ENCODE measurements at places on chromosomes 1 and 21. TPM values are rescaled to one million over a fixed set of nuclear protein-coding genes. Genes with fewer than 3 reads are reported as not detected.

The ASCL5 gene
- not detected for total RNA-seq

GRCh38 chr1:182927693-182928433 is 25.1 kb downstream of the SHCBP1L start:
- DNase-seq = no peak

- no peak for DNase-seq
Measured at GRCh38 chr21:23045955-23046354, 2047.7 kb downstream of the NCAM2 start.

DNA sequence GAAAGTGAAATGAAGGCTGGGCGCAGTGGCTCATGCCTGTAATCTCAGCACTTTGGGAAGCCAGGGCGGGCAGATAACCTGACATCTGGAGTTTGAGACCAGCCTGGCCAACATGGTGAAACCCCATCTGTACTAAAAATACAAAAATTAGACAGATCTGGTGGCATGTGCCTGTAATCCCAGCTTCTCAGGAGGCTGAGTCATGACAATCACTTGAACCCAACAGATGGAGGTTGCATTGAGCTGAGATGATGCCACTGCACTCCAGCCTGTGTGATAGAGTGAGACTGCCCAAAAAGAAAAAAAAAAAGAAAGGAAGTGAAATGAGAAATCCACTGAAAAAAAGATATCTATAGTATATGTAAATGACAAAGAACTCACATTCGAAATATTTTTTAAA is 439.9 kb downstream of the DISC1 start:
- no peak for DNase-seq

- peak; percentile 73 for DNase-seq
Measured at GRCh38 chr21:42220138-42220701, 1.3 kb downstream of the ABCG1 start.

The BACH1 gene
- 16.0 TPM for total RNA-seq

The DYNLT5 gene
- total RNA-seq = not detected

GRCh38 chr1:67830928-67831830 is 2.1 kb downstream of the GNG12 start:
- no peak for DNase-seq

GRCh38 chr21:41187537-41188025 is 19.6 kb downstream of the BACE2 start:
- no peak for DNase-seq

The ADIPOR1 gene
- total RNA-seq = 124 TPM

DNA sequence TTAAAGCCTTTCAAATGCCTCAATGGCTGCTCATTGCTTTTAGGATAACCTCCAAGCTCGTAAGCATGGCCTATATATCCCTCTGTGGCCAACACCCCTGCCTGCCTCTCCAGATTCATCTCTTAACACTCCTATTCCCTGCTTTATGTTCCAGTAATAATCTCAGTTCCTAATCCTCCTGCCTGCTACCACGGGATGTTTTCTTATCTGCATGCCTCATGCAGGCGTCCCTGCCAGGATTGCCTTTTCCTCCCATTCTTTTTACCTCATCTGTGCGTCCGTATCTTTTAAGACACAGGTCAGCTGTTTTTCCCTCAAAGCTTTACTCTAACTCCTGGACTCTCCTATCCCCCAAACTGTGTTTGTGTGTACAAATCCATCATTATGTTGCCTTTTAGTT is 36.1 kb downstream of the ZBTB40 start:
- no peak for DNase-seq

The SPOCD1 gene
- total RNA-seq = not detected

DNA sequence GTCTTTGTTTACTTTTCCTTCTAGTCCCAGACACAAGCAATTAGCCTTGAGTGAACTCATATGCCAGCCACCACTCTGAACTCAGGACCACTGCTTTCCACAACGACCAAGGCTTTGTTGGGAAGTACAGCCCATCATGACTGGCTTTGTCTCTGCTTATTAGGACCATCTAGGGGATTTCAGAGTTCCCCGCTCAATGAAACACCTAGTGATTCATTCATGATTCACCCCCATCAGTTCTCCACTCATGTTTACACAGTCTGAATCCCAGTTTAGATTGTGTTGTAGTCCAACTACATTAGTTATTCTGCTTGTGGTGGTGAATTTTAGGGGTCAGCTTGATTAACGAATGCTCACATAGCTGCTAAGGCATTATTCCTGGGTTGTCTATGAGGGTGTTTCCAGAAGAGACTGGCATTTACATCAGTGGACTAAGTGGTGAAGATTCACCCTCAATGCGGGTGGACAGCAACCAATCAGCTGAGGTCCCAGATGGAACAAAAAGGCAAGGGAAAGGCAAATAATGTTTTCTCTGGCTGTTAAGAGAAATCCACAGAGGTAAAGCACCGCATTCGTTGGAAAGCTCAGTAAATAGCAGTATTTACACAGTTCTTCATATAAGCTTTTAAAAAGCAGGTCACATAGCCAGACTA is 122.7 kb downstream of the RGS21 start:
- DNase-seq = no peak

- no peak for DNase-seq
Measured at GRCh38 chr1:212141404-212141803, 105.9 kb downstream of the DTL start.

The SH3D21 gene
- total RNA-seq = 1.2 TPM

The GOLT1A gene
- not detected for total RNA-seq

- DNase-seq = no peak
Measured at GRCh38 chr1:181632492-181632891, 149.2 kb downstream of the CACNA1E start.

The C1QTNF12 gene
- not detected for total RNA-seq

The PLA2G4A gene
- 8.2 TPM for total RNA-seq

DNA sequence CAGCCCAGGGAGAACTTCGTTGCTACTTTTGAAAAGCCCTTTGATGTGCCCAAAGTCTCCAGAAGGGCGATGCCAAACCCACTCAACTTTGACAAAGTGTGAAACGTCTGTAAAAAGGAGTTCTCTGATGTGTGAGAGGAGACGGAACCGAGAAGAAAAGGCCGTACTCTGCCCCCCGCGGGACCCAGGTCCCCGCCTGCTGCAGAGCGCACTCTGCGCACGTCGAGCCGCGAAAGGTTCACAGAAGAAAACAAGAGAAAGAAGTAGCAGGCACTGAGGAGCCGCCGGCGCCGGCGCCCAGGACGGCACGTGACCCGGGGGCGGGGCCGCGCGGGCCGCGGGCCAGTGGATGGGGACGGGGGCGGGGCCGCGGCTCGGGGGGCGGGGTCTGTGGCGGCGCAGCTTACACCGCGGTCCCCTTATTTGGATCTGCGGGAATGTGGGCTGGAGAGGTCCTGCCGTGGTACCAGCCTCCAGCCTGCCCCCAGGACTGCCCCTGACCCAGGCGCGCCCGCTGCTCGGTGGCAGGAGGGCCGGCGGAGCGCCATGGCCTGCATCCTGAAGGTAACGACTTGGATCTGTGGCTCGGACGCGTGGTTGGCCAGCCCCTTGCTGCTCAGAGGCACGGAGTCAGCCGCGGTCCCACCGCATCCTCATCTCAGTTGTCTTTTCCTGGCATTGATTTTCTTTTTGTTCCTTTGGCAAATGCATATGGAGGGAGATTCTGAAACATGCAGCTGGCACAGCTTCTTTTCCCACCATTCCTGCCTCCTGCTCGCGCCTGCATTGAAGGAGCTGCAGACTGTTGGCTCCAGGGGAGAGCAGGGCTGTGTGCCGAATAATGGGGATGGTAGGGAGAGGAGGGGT is at the start of gene ST6GALNAC3:
TSS of gene ST6GALNAC3 (plus strand) at position 426 of the 867 bp plus-strand sequence.
- DNase-seq = peak; percentile 82

GRCh38 chr1:48717082-48717481 is 59.6 kb downstream of the BEND5 start:
- no peak for DNase-seq

The CFAP107 gene
- total RNA-seq = not detected

The LAMC1 gene
- 154 TPM for total RNA-seq

The GAS5 gene
- 74.6 TPM for total RNA-seq

DNA sequence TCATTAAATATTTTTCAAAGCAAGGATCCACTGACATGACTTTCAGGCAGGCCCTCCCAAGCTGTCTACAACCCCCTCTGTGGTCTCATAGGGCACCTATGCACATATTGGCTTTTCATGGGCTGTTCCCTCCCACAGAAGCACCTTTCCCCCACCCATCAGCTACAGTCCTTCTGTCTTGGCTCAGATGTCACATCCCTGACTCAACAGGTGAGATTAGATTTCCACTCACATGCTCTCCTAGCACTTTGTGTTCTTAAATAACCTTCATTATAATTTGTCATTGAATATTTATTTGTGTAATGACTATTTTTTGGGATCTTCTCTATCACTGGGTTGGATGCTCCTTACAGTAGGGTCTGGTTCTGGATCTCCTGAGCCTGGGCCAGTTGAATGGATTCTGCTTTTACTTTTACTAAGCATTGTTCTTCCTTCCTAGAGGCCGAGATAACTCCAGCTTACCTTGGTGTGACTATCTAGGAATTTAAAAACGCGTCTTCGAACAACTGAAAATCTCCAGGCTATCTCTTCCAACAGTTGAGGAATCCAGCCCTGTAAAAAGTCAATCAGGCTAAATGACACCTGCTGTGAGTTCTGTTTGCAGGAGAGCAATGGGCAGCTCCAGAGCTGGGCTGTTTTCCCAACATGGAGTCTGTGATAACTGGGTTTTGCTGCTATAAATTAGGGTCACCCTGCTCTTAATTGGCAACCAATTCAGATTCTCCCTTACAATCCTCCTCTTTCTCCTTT is 16.2 kb downstream of the ROR1 start:
- no peak for DNase-seq

DNA sequence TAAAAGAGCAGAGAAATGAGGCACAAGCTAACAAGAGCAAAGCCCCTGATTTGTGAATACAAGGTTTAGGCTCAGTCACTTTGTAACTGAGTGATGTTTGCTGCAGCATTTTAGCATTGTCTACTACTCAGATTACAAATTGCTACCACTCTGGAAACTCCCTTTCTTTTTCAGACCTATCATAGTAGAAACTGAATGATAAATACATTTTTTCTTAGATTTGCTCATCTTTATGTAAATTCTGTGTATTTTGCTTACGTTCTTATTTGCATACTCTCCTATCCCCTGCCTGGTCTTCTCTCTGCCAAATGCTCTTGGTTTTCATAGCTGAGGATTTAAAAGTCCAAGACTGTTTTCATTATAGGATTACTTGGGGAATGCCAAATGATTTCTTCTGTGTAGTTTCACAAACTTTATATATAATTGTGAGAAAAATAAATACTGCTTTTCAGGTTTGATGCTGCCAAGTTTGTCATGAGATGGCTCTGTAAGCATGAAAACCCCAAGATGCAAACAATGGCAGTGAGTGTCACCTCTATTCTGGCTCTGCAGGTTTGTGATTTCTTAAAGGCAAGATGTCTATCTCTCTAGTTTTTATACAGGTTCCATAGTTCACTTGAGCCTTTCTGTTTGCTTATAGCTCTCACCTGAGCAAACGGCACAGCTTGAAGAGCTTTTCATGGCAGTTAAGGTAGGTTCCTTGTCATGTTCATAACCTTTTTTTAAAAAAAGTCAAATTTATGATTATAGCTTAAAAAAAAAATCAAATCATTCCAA is 24.7 kb downstream of the ZYG11A start:
- DNase-seq = no peak

The KCNJ10 gene
- total RNA-seq = not detected

The LAMB3 gene
- 4.7 TPM for total RNA-seq

- DNase-seq = no peak
Measured at GRCh38 chr1:155777582-155777981, 79.4 kb downstream of the GON4L start.

Data from right atrium auricular region (tissue), 2 donors.